Esophagus muscularis mucosa (tissue), 4 donors: ENCODE measurements at places on chromosomes 13 and 19. TPM values are rescaled to one million over a fixed set of nuclear protein-coding genes. Genes with fewer than 3 reads are reported as not detected.

DNA sequence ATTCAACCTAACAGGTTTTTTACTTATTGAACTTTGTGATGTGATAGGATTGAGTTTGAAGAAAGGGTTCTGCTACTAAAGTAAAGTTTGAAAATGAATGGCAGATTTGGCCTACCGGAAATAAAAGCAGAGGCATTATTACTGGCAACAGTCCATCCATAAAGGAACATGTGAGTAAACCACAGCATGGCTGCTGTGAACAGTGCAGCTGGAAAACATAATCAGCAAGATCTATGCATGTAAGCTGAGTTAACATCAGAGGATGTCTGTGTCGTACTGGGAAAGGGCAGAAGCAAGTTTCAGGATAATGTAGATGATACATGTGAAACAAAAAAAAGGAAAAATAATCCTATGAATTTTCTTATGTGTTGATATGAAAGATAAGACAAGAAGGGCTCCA is 87.6 kb downstream of the CYSLTR2 start:
- no peak for DNase-seq

GRCh38 chr19:7200736-7201135 is 93.5 kb downstream of the INSR start:
- no peak for DNase-seq

DNA sequence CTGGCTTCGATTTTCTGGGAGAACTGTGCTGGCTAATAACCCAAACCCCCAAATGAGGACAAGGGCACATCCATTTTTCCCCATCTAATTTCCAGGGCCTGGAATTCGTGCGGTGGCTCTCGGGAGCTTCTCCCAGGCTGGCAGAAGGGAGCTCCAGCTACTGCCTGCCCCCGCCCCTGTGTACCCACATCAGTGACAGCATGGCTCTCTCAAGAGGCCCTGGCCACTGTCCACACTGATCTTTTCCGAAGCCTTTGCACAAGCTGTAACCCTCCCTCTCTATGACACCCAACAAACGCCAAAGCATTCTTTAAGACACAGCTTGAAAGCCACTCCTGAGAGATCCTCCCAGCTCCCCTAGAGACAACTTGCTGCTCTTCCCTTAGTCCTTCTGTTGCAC is 73.1 kb downstream of the ZIC5 start:
- no peak for DNase-seq

DNA sequence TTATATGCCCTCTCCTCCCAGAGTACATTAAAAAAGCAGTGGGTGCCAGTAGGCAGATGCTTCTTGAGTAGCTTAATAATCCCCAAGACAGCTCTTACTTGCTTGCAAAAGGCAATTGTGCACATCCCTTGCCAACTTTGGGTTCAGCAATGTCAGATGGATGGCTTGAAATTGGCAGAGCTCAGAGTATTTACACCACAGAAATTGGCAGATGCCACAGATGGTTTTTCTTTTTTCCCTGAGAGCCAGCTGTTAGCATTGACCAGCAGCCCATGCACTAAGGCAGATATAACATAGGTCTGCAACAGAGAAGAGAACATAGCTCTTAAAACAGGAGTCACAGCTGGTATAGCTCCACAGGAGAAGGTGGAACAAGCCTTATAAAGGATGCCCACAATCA is 18.4 kb upstream of the RNASEH2B start:
- DNase-seq = no peak

DNA sequence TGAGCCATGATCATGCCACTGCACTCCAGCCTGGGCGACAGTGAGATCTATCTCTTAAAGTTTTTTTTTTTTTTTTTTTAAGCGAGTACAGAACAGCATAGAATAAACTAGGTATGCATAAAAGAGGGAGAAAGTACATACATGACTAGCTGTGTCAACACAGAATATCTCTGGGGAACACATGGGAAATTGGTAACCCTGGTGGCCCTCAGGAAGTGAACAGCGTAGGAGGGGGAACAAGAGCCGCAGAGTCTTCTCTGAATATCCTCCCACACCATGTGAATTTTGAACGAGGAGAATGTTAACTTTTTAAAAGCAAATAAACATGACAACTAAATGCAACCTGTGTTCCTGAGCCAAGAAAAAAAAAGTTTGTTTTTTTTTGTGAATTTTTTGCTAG is 15.2 kb downstream of the PHLDB3 start:
- DNase-seq = no peak

DNA sequence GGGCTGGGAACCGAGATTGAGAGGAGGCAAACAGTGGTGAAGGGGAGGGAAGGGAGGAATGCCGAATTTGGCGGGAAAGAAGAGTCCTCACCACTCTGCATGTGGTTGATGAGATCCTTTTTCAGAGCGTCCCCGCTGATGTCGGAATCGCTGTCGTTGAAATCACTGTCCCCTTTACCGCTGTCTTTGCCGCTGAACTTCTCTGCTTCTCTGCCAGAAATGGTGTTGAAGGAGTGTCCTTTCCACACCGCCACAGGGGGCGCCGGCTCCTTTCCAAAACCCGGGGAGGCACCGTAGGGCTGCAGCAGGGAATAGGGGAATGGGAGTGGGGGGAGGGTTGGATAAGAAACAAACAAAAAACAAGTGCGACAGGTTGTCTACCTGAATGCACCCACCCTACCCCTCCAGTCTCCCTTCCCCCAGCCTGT is 3.1 kb downstream of the PCDH8 start:
- no peak for DNase-seq

DNA sequence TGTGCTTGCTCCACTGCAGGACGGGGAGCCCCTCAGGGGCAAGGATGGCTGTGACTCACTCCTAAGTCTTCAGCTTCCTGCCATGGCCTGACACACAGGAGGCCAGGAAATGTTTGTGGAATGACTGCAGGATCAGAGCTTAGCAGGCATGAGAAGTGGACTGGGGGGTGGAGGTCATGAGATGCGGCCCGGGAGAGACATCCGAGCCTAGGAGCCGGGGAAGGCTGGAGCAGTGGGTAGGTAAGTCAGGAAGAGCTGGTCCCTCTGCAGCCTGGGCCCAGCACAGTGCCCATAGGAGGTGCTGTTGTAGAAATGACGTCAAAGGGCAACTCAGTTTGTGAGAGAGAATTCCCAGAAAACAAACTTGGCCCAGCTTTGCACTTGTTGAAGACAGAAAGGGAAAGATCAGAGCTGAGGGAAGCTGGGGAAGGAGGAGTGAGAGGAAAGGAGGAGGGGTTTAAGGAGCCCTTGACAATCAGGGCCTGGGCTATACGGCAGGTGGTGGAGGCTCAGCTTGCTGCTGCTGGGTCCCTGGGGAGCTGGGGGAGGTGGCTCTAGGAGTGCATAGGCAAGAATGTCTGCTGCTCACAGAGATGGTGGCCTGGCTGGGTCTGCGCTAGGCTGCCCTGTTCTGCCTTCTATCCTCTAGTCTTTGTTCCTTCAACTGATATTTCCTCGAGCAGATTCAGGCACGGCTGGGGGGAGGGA is 18.5 kb downstream of the POU2F2 start:
- DNase-seq = no peak

DNA sequence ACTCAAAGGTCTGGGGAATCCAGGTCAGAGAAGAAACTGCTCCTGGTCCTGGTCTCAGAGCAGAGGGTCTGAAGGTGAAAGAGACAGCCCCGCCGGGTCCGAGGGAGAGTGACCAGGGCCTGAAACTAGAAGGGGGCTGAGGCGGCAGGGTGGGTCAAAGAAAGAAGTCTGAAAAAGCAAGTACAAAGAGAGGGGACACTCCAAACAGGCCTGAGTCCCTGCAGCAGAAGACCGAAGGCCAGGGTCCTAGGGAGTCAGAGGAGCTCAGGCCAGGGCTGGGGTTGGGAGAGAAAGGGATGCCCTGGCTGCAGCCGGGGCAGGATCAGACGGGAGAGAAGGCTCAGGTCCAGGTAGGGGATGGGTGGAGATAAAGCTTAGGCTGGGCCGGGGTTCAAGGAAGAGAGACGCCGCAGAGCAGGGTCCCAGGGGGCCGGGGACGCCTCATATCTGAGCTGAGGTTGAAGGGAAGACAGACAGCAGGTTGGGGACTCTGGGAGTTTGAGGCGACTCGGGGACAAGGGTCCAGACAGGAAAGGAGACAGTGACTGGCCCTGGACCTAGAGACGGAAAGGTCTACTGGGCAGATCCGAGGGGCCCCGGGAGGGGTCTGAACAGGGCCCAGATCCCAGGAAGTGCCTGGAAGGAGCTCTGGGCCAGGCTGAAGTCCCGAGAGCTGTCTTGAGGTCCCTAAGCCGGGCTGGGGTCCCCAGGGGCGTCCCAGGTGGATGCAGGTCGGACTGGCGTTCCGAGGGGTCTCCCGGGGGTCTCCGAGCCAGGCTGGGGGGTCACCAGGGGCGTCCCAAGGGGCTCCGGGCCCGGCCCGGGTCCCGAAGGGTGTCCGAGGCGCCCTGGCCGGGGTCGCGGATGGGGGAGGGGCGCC is 795 bp downstream of the MLLT1 start:
- DNase-seq = no peak

DNA sequence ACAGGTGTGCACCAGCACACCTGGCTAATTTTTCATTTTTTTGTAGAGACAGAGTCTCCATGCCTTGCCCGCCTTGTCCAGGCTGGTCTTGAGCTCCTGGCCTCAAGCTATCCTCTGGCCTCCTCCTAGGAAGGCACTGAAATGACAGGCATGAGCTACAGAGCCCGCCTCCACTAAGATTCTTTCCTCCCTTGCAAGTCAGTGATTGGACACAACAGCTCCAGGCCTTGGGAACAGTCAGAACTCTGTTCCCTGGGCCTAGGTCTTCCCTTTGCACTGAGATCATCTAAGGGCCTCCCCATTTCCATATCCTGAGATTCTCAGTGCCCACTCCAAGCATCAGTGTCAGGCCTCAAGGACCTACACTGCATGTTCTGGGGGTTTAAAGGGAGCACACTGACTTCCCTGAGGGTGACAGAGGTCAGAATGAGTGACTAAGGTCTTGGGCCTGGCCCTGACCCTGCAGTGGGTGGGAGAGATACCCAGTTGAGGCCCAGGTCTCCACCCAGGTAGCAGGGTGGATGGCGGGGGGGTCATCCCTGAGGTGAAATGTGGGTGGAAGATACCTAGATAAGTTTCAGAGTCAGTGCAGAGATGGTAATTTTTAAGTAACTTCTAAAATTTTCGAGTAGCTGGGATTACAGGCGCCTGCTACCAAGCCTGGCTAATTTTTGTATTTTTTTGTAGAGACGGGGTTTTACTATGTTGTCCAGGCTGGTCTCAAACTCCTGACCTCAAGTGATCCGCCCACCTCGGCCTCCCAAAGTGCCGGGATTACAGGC is 17.3 kb upstream of the ERCC1 start:
- no peak for DNase-seq

GRCh38 chr13:80361883-80362327 is 21.0 kb upstream of the SPRY2 start:
- DNase-seq = no peak

GRCh38 chr19:16457195-16457953 is 14.4 kb downstream of the EPS15L1 start:
- DNase-seq = no peak

DNA sequence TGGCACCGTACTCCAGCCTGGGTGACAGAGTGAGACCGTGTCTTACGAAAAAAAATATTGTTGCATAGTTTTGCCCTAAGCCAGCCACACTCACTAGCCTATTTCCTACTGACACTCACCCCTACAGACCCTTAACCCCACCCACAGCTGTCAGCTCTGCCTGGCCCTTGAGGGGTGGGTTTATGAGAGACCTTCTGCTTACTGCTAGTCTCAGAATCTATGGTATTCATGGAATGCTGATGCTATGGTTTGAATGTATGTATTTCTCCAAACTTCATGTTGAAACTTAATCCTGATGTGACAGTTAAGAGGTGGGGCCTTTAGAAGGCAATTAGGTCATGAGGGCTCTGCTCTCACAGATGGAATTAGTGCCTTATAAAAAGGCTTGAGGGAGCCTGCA is 79.2 kb upstream of the LRCH1 start:
- no peak for DNase-seq

DNA sequence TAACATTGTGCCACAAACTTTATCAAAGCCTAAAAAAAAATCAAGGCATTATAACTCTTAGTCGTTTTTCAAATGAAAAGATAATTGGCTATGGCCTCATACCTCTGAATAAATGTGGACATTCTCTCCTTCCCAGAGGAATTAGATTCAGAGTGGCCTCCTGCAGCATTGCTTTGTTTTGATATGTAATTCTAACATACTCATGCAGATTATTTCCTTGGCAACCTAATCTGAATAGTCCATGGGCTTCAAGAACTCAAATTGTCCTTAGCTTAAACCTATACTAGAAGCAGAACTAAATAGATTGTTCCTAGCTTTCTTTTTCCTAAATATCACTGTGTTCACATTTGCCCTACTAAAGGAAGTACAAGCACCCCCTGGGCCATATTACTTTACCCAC is 1146.9 kb downstream of the OLFM4 start:
- no peak for DNase-seq

DNA sequence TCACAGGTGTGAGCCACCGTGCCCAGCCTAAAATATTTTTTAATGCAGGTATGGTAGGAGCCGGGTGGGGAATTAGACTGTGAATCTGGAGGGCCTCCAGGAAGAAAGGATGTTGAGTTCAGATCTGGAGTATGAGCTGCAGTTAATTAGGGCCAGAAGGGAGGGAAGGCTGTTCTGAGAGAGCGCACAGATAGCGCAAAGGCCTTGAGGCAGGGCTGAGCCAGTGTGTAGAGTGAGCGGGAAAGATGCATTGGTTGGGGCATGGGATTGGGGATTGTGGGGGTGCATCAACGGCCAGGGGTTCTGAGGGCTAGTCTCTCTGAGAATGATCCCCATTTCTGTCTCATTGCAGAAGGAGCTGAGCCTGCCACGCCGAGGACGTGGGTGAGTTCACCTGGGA is 9.7 kb downstream of the MAST3 start:
- no peak for DNase-seq

GRCh38 chr19:57068921-57069697 is 50.7 kb upstream of the USP29 start:
- no peak for DNase-seq

DNA sequence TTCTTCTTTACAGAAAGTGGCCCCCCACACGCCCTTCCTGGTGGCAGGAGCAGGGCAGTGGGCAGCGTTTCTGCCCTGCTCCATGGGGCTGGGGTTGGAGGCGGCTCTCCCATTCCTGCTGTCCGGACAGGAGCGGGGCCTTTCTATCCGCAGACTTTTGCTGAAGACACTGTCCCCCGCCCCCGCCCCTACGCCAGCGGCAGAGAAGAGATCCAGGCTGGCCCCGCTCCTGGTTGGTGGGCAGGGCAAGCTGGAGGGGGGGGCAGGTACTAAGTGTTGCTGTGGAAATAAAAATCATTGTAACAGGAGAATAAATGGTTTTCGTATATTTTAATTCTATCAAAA is 81.7 kb downstream of the ZNF429 start:
- DNase-seq = no peak

The TEX26 gene
- total RNA-seq = 0.69 TPM
